Stimulated activated CD4-positive, alpha-beta T cell treated with anti-CD3 and anti-CD28 coated beads, TNF-alpha, amount 100 ng/mL, for 48 hours (primary cell): ENCODE measurements at places on chromosomes 6 and 20.

DNA sequence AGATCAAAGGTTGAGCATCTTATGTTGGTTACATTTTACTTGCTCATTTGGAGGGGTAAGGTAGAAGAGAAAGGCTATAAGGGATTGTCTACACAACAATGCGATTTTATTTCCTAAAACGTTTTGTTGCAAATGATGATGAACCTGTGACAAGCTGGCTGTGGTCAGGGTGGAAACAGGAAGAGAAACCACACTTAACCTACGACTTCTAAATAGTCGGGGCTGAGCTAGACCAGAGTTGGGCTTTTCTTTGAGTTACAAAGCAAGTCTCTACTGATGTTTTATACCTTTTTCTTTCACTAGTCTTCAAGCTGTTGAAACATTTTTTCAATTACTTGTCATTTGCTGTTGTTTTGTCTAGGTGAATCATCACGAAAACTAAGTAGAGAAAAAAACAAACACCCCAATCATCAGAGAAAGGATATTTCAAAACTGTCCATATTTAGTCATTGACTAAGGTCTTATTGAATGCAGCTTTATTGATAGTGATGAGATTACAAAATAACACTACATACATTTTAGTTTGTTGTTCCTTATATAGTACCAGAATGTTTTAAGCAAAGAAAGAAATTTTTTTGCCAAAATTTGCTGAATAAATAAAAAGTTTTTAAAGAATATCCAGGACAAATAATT, 18.0 kb downstream of the KLHL31 start:
- peak; percentile 15 for DNase-seq

DNA sequence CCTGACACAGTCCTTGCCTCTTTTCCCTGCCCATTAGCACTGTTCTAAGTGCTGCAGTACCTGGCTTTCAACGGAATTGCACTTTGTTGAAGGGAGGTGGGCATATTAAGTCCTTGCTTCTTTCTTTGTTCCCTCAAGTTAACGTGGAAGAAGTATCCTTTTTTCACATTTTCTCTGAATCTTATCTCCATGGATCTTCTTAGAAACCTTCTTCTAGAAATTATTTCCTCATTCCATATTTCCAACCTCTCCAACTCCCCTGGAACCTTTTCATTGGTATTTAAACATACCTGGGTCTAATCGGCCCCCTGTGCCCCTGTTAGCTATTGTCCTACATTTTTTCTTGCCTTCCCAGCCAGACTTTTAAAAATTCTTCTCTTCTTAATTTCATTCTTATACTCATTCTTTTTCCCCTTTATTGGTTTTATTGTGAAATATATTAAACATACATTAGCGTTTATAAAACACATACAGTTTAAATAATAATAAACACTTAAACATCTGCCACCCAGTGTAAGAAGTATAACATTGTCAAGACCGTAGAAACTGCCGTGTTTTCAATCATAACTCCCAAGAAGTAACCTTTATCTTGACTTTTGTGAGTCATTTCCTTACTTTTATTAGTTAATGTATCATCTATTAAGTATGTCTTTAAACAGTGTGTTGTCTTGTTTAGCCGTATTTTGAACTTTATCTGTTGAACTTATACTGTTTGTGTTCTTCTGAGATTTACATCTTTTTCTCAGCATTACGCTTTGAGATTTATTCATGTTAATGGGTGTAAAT, 118.2 kb downstream of the CDKAL1 start:
- no peak for DNase-seq

DNA sequence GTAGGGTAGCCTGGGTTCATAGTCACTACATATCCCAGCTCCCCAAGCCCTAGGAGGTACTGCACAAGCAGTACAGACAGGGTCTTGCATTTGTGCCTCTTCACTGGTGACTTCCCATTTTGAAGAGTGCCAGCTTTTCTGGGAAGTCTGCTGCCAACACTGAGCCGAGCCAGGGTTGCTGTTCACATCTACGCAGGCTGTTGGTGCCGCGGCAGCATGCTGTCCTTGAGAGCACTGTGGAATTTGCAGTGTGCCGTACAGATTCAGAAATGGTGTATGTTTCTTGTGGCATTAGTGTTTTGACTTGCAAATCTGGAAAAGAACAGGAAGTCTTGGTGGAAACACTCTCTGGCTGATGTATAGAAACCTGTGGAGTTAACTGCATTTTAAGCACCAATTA, 67.5 kb downstream of the JARID2 start:
- DNase-seq: no peak

DNA sequence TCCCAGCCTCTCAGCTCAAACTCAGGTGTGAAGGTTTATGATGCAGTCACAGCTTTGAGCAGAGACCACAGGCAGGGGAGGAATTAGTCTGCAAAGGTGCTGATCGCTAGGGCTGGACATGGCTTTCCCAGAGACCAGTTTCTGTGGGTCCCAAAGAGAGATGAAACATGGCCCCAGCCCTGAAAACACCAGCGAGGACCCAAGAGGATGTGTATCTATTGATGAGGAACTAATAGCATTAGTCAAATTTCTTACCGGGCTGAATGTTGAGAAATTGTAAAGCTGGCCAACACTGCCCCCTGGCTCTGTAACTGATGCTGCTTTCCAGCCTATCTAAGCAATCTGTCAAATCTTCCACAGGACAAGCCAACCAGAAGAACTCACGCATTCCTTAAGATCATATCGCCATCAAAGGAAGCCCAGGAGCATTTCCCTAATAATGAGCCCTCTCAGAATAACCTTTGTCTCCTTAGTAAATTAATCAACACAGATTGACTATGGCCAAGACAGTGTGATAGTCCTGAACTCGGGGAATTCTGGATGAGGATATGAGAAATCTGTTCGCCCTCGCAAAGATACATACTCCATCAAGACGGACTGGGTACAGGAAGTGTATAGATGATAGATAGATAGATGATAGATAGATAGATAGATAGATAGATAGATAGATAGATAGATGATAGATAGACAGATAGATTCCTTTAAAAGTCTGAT, 7.8 kb upstream of the ACSS1 start:
- no peak for DNase-seq

DNA sequence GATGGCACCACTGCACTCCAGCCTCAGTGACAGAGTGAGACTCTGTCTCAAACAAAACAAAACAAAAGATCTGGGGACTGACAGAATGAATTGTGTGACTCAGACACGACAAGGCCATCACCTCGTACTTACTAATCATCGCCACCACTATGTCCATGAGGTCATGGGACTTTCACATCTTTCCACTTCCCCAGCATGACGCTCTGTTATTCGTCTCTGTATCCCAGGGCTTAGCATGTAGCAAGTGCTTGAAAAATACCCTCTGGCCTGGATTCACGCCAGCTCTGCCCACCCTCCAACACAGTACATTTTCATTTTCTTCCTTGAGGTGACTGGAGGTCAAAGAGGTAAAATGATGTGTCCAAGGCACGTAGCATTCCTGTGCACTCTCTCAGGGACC, 27.8 kb downstream of the FGD2 start:
- DNase-seq: peak; percentile 41

- DNase-seq: no peak
These were observed 396 bp downstream of the RNASET2 start for GRCh38 chr6:166955865-166956443.

- DNase-seq: no peak
These were observed 66.9 kb downstream of the CARMIL1 start for GRCh38 chr6:25346064-25346463.

GRCh38 chr6:52336919-52337561, 24.9 kb upstream of the PAQR8 start:
- no peak for DNase-seq

- no peak for DNase-seq
These were observed 99.3 kb upstream of the VSTM2L start for GRCh38 chr20:37803438-37804307.

- DNase-seq: no peak
These were observed 30.1 kb upstream of the BCLAF1 start for GRCh38 chr6:136319732-136320131.

DNA sequence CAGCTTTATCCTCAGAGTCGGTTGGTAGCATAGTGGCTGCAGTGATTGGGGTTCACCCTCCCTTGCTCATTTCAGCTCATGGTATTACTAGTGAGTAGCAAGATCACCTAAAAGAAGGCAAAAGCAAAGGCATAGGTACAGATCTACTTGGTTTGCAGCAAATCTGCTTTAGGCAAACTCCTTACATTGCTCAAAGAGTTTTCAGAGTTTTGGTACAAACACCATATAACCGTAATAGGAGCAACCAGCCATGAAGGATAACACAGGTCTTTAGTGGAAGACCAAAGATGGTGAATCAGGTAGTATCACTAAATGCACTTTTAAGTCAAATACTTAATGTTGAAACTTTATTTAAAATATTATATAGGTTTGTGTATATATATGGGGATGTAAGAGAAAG, 172.9 kb downstream of the ARID1B start:
- no peak for DNase-seq

DNA sequence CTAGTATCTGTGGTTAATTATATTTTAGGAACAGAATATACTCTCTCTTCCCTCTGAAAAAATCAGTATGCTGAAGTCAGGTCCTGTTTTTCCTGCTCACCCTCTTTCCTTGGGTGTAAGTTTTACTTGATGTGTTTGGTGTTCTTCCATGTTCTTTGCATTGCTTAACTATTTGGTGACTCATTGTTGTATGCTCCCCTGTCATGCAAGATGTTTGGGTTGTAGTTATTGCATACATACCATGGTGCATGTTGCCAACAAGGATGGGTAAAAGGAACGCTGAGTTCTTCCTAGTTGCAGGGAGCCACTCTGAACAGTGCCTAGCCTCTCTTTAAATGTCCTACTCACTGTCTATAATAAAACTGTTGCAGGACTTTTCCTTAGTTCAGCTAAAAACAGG, 207.9 kb upstream of the LAMP5 start:
- no peak for DNase-seq

GRCh38 chr20:32972181-32973076, 31.8 kb downstream of the SUN5 start:
- DNase-seq: no peak

DNA sequence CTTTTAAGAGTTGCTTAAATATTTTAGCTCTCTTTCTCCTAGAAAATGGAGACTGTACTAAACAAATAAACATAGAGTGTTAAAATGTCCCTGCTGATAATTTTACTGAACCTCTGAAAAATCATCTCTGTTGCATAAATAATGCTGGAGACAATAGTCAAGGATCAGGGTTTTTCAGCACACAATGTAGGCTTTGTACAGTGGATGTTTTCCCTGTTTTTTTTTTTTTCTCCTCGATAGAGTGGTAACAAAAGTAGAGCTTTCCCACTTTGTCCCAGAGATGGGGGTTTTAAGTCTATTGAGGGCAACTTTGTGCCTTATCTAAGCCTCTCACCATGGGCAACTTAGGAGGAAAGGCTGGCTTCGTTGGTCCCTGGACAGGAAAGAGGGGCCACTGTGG, 222.6 kb upstream of the HDDC2 start:
- DNase-seq: no peak

DNA sequence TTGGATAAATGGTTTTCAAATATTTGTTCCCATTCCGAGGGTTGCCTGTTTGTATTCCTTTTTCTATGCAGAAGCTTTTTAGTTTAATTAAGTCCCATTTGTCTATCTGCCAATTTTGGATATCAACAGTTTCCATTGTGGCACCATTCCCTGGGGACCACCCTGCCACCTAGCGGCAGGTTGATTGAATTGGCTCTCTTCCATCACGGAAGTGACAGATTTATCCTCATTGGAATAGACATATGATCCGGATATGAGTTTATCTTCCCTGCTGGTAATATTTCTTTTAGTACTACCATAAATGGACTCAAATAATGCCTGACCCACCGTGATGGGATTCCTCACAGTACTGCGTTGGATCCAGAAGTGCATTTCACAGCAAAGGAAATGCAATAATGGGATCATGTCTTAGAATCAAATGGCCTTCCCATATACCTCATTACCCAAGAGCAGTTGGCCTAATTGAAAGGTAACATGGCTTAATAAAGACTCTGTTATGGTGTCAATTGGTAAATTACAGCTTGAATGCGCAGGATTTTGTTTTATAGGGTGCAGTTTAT, 327.0 kb downstream of the BMP2 start:
- no peak for DNase-seq

DNA sequence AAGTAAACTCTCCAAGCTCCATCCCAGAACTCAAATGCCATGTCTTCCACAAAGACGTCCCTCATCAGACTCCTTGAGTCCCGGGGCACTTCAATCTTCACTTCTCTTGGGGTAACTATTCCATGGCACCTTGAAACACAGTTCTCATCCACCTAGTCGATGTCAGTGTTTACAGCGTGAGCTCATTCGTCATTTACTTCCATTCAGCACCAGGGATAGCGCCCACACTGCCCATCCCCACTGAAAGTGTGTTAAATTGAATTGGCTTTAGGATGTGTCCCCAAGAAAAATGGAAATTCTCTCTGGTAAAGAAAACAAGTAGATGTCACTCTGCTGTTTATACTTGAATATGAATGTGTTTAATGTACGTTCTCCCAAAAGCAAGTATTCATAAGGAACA, 31.3 kb downstream of the KCNK15 start:
- DNase-seq: no peak
